NCI-H1436 (cell line): ENCODE measurements at places on chromosomes 3 and 15.

- no peak for DNase-seq
These were observed 8.3 kb downstream of the MAPKBP1 start for GRCh38 chr15:41782371-41783282.

- no peak for DNase-seq
These were observed 39.7 kb upstream of the VEPH1 start for GRCh38 chr3:157542711-157543500.

- no peak for DNase-seq
These were observed 130.0 kb upstream of the NANOGP8 start for GRCh38 chr15:35215093-35215492.

- DNase-seq = no peak
These were observed 154.9 kb downstream of the GREM1 start for GRCh38 chr15:32872621-32873283.

- no peak for DNase-seq
These were observed 322.8 kb upstream of the NAALADL2 start for GRCh38 chr3:174536319-174536718.

DNA sequence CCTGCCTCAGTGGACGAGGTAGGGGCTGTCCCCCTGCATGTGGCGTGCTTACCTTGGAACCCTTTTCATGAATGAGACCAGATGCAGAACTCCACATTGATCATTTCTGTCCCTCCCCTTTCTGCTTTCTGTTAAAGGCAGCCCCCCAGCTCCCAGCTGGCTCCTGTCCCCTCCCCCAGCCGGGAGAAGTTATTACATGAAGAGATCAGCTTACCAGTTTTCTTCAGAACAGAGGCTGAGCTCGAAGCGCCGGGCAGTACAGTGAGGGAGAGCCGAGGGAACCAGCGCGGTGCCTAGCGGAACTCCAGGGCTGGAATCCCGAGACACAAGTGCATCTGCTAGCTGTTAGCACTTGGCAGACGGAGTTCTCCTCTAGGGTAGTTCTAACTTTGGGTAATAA lies 263.3 kb upstream of the NR2E3 start:
- DNase-seq = no peak

- DNase-seq = no peak
These were observed 147.8 kb downstream of the SHOX2 start for GRCh38 chr3:157958457-157958856.

- DNase-seq = no peak
These were observed 18.8 kb upstream of the SATB1 start for GRCh38 chr3:18443665-18444594.
